ENCODE measurements at places on chromosomes 11 and 22.

DNA sequence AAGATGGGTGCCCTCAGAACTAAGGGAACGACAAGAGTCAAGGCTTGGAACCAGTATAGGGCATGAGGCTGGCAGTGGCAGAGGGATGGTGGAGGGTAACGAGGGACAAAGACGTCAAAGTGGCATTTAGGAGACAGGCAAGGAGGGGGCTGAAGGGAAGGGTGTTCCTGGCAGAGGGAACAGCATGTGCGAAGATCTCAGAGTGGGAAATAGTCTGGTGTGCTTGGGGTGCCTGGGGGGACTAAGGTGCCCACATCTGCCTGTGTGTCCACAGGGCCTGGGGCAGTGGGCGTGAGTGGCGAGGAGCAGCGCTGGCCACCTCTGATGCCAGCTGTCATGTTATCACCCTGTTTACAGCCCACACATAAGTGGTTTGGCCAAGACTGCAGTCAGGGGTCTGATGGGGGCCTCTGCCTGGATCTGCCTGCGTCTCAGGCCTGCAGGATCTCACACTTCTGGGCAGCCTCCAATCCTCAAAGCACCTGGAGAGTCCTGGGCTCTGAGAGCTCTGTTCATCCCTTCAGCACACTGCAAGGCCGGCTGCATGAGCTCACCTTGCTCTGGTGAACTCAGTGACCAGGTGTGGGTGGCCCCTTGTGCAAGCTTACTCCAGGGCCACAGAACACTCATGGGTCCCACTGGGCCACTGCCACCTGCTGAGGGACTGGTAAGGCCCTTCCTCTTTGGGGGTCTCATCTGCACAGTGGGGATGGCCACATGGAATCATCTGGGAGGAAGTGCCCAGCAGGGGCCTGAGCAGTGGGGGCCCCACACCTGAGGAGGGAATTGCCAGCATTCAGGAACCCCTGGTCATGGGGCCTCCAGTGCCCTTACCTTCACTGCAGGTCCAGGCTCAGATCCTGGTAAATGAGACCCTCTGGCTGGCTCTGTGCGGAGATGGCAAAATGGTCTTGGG, 89.7 kb upstream of the SHISAL1 start:
- no peak for DNase-seq

- no peak for DNase-seq
Measured at GRCh38 chr11:41954034-41954433, 494.6 kb upstream of the LRRC4C start.

GRCh38 chr11:125903711-125904659, at the start of gene DDX25:
Gene DDX25, plus strand, starts transcription at chr11:125904508. Its CDS starts 10 bp downstream, at chr11:125904518.
- DNase-seq, result no peak

GRCh38 chr11:71936825-71937224, 8.0 kb downstream of the RNF121 start:
- no peak for DNase-seq

- peak; percentile 39 for DNase-seq
Measured at GRCh38 chr11:45922425-45923082, at the start of gene LARGE2. Gene LARGE2, plus strand, starts transcription at chr11:45922656. Its CDS starts 227 bp downstream, at chr11:45922883.

DNA sequence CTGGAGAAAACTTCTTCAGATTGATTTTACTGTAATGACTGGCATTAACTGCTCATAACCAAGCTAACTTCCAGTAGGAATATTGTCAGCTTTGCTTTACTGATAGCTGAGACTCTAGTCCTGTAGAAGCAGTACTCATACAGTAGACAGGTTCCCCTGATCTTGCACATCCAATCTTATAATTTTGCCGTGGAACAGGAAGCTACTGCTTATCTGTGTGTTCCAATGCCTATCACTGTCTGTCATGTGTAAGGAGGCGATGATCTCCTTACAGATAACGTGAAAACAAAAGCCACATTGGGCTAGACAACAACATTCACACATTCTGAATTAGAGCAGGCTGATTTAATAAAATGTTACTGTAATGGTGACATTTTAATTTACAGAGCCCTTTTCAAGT, 13.2 kb downstream of the HSD17B12 start:
- no peak for DNase-seq

GRCh38 chr11:103420593-103420992, 311.4 kb downstream of the DYNC2H1 start:
- DNase-seq, result no peak

DNA sequence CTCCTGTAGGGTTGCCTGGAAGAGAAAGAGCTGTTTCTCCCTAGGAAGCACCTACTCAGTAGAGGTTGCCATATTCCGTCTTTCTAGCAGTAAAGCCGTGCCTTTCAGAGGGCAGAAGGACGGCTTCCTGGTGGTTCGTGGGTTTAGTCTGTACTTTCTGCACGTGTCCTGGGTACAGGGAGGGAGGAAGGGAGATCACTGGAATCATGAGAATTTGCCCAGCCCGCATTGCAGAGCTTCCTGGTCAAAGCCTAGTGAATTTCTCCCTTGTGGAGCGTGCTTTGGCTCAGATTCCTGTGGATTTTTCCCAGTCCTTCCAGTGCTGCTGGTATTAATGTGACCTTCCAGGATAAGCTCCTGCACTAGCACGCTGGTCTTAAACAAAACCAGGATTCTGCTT, 44.9 kb downstream of the GRAMD1B start:
- no peak for DNase-seq

DNA sequence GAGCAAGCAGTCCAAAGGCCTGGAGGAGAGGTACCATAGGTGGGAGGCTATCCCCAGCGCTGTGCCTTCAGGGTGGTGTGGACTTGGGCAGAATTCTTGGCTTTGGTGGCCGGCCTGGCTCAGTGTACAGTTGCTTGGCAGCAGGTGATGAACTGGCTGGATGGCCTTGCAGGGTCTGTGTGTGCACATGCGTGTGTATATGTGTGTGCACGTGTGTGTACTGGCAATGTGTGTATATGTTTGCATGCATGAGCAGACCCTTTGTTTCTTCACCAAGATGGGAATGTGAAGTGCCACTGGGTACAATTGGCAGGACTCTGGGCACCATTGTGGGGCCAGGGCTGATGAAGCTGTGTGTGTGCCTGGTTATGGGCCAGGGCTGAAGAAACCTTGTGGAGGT, 53.0 kb downstream of the CEP164 start:
- no peak for DNase-seq

GRCh38 chr22:48135592-48135991, 1373.1 kb downstream of the TBC1D22A start:
- DNase-seq, result no peak

GRCh38 chr11:91100427-91100826, 877.6 kb upstream of the CHORDC1 start:
- no peak for DNase-seq

- DNase-seq, result no peak
Measured at GRCh38 chr11:68450711-68451110, 9.8 kb upstream of the PPP6R3 start.

DNA sequence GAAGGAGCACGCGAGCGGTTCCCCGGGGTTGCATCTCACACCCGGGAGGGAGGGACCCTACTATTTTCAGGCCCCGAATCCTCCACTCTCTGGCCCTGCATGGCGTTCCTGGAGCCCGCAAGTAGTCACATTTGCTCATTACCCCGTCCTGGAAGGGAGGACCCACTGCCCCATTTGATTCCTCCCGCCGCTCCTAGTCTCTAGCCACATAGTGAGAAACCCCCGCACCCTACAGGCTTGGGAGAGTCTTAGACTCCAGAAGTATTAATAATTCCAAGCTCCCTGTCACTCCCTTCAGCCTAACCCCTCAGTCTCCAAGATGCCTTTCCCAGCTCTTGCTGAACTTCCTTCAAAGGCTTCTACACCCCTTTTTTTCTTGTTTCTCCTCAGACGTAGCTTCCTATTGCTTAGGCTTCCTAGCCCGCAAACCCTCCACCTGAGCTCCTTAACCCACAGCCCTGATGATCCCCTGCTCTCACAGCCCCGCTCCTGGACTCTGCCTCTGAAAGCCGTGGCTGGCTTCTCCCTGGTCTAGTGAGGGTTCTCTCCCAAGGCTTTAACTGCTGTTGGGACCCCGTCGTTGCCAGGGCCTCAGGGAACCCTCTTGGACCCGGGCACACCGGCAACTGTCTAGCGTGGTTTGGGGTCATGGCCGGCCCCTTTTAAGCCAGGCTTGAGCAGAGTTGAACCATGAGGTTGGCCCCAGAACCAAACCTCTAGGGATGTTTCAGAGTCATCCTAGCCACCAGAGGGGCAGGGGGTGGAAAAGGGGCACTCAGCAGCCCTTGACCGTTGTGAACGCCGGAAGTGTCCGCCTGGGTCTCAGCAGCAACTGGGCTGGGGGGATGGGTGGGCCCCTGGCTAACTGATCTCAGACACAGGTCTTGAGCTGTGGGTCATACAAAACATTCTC, 862 bp downstream of the GGA1 start:
- no peak for DNase-seq

DNA sequence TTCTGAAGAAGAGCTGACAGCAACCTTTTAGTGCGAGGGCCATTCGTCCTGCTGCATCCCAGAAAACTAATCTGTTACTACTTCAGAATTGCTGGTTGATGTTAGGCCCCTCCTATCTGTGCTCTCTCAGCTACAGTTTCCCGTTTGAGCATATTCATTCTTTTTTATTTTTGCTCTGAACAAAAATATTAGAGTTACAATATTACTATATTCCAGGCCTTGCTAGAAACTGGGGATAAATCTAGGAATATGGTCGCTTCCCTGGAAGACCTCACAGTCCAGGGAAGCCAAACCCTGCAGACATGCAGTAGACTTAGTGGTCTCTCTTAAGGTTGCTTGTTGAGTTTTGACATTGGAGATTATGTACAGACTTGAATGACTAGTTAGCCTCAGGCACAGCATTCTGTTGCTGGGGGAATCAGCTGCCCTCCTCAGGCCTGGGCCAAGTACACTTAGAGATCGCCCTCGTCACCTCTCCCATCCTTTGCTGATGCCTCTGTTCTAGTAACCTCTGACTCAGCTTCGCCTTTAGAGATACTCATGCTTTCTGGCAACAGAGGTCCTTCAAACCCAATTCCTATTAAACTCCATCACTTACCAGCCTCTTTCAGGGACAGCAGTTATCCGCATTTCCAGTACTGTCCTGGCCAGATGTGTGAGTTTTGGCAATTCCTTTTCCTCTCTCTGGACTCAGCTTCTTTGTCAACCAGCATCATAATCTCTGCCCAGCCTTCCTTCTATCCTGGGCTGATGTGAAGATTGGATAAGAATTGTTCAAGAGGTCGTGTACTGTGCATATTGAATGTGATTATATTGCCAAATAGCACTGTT, 698 bp upstream of the ANAPC15 start:
- no peak for DNase-seq

- DNase-seq, result no peak
Measured at GRCh38 chr22:20114506-20115475, 1.1 kb upstream of the RANBP1 start.

GRCh38 chr22:25489947-25490346, 74.5 kb upstream of the GRK3 start:
- no peak for DNase-seq

DNA sequence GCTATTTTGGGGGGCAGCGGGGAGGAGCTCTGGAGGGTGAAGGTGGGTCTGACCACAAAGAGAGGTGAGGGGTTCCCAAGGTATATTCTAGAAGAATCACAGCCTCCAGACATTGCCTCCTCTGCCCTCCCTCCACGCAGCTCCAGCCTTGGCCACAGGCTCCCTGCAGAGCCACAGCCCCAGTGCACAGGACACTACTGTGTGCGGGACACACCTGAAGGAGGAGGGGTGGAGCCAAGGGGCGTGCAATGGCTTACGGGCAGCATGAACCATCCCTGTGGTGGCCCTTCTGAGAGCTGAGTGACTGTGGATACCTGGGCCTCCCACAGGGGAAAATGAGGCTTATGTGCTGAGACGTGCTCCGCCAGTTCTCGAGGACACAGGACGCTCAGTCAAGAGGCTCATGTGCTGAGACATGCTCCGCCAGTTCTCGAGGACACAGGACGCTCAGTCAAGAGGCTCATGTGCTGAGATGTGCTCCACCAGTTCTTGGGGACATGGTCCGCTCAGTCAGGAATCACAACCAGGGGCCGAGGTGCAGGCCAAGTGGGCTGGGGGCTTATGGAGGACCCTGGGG, 417.3 kb downstream of the SHANK2 start:
- DNase-seq, result no peak

DNA sequence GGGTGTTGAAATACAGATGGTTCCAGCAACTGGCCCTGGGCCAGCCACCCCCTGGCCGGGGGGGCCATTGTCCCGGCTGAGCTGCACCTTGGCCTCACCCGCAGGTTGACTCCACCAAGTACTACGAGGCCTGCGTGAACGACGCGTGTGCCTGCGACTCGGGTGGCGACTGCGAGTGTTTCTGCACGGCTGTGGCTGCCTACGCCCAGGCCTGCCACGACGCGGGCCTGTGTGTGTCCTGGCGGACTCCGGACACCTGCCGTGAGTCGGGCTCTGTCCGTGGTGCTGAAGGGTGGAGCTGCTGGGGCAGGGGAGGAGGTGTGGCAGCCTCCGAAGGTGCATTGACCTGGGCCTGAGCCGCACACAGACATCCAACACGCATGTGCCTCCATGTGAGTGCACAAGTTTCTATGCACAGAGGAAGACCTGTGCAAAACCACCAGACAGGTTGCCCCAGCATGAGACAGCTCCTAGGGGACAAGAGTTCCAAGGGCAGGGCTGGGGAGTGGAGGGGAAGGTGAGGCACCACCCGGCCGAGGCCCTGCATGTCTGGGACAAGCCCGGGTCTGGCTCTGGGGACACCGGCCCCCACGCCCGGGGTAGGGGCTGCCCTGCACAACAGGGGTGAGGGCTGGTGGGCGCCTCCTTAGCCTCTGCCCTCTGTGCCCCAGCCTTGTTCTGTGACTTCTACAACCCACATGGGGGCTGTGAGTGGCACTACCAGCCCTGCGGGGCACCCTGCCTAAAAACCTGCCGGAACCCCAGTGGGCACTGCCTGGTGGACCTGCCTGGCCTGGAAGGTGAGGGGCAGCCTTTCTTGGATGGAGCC, 16.1 kb downstream of the MUC5B start:
- DNase-seq, result no peak

DNA sequence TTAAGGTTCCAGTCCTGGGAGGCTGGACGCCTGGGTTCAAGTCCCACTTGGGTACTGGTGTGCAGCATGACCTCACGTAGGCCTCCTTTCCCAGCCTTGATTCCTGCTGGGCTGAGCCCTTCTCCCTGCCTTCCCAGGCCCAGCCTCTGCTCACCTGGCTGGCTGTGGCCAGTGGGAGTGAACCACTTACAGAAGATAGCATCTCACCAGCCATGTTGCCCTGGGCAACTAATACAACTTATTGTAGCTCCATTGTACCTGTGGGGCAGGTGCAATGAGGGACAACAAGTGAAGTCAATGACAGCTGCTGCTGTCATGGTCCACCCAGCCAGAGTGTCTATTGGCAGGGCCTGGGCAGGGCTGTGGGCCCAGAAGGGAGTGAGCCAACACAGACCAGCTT, 48.4 kb upstream of the MPEG1 start:
- DNase-seq, result no peak

GRCh38 chr11:122578171-122578825, 77.2 kb upstream of the UBASH3B start:
- no peak for DNase-seq

GRCh38 chr22:46448333-46448732, 89.1 kb downstream of the CELSR1 start:
- DNase-seq, result no peak

DNA sequence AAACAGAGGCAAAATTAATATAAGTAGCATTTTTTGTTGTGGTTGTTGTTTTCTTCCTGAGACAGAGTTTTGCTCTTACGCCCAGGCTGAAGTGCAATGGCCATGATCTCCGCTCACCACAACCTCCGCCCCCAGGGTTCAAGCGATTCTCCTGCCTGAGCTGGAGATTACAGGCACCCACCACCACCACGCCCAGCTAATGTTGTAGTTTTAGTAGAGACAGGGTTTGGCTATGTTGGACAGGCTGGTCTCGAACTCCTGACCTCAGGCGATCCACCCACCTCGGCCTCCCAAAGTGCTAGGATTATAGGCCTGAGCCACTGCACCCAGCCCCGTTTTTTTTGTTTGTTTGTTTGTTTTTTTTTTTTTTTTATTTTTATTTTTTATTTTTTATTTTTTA, 64.5 kb downstream of the MCHR1 start:
- DNase-seq, result no peak

- no peak for DNase-seq
Measured at GRCh38 chr11:6481924-6482275, 599 bp downstream of the TIMM10B start.

Measured in GM12892 (cell line).